CD4-positive, alpha-beta T cell treated with Interleukin-17A for 4 hours (primary cell): ENCODE measurements at places on chromosomes 5 and 9.
A peak's percentile ranks its signal among the peaks of the same experiment; 100 is the strongest.

- no peak for DNase-seq
These were observed 612.5 kb downstream of the KIF4B start for GRCh38 chr5:155625897-155626543.

DNA sequence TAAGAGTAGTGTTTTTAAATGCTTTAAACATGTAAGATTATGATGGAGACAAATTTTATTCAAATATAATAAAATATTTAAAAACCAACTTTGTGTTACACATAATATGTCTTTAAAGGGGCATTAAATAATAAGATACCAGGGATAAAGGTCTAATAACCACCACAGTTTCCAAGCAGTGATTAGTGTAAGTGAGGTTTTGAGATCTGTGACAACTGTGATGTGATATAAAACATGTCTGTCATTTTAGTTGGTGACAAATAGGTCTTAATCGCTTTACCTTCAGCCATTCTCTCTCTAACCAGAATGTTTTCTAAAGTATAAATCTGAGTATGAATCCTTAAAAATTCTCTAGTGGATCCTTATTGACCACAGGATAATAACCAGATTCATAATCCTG, 28.1 kb downstream of the PPIP5K2 start:
- DNase-seq, result no peak

GRCh38 chr5:39424736-39425637, at the start of gene DAB2:
DAB2 (minus strand) TSS chr5:39424980; CDS start chr5:39394320, 30,660 bp downstream.
- peak; percentile 46 for DNase-seq

DNA sequence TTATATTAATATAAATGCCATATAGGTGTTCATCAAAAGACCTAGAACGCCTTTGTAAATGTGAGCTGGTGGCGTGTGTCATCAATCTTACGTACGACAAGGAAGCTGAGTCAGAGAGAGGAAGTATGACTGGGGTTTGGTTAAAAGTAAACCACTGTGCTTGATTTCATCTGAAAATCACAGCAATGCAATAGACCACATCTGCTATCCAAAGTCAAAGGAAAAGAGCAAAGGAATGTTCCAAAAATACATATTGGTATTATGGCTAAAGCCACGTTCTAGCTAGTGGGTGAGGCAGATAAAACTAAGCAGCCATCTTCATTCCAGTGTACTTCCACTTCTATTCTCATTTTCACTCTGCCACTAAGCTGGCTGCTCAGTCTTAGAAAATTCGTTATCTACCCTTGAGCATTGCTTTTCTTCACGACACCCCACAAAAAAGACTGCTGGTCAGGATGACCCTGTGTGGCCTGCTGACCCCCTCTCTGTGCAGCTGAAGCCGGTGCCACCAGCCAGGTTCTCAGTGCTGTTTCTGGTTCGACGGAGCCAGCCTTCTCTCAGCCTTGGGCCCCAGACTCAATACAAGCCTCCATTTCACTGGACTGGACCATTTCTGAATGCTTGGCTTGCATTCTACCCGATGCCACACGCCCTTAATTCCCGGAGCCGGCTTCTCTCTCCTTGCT, 23.8 kb downstream of the SHC3 start:
- no peak for DNase-seq

GRCh38 chr9:21385131-21385670, at the start of gene IFNA2:
IFNA2 (minus strand) TSS chr9:21385398; CDS start chr9:21385329, 69 bp downstream.
- no peak for DNase-seq

DNA sequence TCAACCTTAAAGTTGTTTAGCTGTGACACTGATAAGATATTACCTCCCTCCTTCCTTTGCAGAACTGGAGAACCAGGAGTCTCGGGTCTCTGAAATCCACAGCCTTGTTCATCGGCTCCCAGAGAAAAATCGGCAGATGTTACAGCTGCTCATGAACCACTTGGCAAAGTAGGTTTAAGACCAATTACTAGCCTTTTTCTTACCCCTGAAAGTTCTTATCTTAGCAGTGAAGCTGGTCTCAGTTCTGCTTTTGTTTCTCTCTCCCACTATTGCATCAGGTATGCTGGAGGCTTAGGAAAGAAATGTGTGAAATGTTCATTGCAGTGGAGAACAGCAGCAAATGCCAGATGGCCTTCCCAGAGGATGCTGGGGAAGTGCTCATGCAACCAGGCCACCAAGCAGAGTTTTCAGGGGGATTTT, 287.4 kb downstream of the ARHGAP26 start:
- no peak for DNase-seq
